ENCODE measurements at places on chromosomes 5 and 9.

DNA sequence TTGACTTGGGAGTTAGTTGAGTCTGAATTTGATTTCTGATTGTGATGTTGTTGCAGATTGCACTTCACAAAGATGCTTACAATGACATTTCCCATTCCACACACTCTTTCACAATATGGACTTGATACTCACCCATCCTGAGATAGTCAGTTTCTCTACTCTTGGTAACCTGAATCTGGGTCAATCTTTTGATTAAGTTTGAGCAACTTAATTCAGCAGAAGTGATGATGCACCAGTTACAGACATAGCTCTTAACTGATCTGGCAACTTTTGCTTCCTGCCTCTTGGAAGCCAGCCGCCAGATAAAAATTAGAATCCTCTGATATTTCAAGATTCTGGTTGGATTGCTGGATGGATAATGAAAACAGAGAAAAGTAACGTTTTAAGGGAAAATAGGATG lies 79.7 kb upstream of the OSMR start:
- no peak for DNase-seq

DNA sequence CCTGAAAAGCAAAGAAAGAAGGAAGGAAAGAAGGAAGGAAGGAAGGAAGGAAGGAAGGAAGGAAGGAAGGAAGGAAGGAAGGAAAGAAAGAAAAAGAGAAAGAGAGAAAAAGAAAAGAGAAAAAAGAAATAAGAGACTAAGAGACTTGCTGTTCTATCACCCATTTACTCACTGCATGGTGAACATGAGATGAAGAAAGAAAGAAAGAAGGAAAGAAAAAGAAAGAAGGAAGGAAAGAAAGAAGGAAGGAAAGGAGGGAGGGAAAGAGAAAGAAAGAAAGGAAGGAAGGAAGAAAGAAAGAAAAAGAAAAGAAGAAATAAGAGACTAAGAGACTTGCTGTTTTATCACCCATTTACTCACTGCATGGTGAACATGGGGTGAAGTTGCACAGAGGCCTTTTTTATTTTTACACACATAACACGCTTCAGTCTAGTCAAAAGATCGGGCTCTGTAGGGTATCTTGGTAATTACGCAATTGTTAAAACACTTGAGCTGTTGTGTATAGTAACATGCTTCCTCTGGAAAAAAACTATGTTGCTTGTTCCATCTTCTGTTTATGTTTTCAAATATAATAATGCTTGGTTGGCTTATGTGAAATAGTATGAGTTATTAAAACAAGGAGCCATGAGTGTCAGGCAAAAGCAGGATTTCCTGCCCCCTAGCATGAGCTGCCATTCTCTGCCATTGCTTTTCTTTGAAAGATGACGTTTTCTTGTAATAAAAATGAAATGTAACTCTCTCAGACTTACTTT lies 119.3 kb upstream of the ZNF608 start:
- no peak for DNase-seq

- DNase-seq: no peak
Measured at GRCh38 chr5:111676466-111676865, 80.5 kb downstream of the NREP start.

- no peak for DNase-seq
Measured at GRCh38 chr9:98218562-98219363, 26.3 kb upstream of the CORO2A start.

- peak; percentile 59 for DNase-seq
Measured at GRCh38 chr5:61280205-61280604, 51.9 kb upstream of the ZSWIM6 start.

- DNase-seq: no peak
Measured at GRCh38 chr5:171137768-171138525, 171.1 kb upstream of the TLX3 start.

DNA sequence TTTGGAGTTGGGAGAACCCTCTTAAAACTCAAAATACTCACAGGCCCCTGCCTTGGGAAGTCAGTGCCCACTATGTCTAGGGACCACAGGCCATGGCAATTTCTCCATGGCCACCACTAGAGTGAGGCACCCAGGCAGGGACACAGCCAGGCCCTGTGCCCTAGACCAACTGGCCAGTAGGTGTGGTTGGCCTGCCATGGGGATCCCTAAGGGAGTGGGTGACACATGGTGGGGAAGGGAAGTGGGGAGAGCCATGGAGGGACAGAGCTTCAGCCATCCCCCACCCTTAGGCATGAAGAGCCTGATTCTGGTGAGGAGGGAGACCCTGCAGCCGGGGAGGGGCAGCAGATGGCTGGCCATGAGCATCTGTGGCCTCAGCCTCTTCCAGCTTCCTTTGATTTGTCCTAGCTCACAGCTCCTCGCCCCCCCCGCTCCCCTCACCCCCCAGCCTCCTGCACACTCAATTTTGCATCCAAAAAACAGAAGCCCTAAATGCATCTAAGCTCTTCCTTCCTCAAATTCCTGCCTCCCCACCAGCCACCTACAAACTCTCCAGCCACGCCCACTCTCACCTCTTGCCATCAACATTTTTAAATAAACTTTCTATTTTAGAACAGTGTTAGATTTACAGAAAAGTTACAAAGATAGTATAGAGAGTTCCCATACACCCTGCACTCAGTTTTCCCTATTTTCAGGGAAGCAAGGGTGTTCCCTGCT lies 1.6 kb upstream of the DBN1 start:
- no peak for DNase-seq

DNA sequence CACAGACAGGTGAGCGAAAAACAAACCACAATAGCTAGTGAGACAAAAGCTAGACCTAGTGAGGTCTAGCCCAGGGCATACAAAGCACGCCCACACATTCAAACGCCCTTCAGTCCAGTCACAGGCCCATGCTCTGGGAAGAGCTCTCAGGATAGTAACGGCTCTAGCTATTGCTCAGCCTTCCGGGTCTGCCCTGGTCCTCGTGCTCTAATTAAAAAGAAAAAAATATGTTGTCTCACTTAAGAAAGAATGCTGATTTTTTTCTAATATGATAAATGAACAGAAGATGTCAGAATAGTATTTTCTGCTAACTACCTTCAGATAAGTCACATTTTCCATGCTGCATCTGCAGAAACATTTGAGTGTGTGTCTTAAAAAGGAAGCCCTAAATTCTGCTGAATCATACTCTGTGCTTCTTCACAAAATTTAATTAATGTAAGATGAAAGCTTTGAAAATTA lies 94.5 kb downstream of the PLPP1 start:
- no peak for DNase-seq

DNA sequence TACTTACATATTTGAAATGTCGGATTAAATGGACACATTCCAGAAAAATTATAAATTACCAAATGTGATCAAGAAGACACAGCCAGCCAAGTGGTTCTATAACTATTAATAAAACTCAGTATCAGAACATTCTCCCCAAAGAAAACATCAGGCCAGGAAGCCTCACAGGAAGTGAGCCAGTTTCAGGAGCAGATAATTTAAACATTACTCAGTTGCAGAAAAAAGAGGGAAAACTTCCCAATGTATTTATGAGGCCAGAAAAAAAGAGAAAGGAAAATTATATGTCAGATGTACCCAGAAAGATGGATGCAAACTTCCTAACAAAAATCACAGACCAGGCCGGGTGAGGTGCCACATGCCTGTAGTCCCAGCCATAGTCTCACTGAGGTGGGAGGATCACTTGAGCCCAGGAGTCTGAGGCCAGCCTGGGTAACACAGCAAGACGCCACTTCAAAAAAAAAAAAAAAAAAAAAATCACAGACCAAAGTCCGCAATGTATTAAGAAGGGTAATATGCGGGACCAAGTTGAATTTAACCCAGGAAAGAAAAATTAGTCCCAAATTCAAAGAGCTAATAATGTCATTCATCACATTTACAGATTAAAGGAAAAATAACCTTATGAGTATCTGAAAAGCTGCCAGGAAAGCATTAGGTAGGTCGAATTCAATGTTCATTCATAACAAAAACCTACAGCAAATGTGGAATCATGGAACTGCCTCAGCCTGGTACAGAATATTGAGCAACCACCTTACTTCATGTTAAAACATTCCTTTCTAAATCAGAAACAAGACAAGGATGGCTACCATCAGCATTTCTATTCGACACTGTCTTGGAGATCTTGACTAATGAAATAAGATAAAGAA lies 37.2 kb upstream of the NRARP start:
- DNase-seq: no peak

GRCh38 chr5:150059623-150060022 lies 26.7 kb downstream of the CSF1R start:
- no peak for DNase-seq

DNA sequence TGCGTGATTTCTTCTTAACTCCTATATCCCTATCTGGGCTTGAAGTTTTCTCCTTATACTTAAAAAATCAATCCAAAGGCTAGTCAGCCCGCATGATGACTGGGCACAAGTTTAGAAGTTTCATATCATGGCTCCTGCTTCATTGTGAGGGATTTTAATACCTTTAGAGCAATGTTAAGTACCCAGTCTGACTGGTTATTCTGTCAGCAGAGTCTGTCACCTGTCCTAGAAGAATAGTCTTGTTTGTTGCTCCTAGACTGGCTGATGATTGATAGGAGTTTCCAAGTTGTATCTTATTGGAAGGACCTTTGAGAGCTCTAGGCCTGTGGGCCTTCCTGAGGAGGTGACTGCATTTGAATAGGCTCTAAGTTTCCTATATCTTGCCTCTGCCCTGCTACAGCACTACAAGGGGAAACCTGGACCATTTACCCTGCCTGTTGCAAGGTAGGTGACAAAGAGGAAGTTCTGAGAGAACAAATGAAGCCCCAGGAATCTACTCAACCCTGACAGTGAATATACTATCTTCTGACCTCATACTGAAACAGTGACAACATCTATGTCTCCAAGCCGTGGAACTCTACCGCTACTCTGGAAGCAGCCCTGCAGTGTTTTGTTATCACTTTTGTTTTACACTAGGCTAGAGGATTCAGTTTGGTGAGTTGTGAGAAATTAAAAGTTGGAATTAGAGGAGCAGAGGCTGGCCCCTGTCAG lies 66.5 kb downstream of the F2RL2 start:
- no peak for DNase-seq

DNA sequence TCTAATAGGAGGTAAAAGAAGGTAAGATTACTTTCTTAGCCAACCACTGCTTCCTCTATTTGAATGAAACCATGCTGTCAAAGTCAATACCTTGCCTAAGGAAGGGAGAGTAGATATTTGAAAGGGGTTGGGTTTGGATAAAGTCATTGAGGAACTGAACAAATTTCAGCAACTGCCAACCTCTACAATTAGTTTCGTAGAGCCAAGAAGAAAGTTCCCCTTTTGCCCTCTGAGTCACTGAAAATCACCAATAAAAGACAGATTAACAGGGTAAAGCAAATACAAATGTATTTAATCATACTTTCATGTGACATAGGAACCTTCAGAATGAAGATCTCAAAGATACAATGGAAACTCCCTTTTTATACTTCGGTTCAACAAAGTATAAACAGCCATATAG lies 615.7 kb downstream of the GABRG2 start:
- no peak for DNase-seq

DNA sequence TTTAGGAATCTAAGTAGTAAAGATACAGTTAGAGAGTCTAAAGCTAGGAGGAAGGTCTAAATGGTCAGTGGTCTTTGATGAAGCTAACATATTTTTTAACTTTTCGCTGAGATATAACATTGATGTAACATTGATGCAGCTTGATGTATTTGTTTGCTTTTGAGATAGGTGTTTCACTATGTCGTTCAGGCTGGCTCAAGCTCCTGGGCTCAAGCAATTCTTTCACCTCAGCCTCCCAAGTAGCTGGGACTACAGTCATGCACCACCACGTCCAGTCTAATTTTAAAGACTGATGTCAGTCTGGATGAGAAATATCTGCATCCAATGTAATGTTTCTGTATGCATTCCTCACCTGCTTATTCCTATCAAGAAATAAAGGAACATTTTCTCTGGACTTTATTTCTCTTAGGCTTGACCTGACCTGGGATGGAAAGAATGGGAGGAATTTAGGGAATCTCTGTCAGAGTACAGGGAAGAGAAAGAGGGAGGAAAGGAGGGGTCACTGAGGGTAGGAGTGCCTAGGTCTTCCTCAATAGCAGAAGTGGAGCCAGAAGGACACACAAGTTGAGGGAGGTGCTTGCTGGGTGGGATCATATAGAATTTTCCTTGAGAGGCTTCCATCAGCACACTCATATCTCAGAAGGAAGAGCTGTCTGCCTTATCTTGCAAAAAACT lies 101.5 kb upstream of the GPBP1 start:
- DNase-seq: no peak

GRCh38 chr5:141992349-141992963 lies 20.4 kb downstream of the GNPDA1 start:
- peak; percentile 69 for DNase-seq

DNA sequence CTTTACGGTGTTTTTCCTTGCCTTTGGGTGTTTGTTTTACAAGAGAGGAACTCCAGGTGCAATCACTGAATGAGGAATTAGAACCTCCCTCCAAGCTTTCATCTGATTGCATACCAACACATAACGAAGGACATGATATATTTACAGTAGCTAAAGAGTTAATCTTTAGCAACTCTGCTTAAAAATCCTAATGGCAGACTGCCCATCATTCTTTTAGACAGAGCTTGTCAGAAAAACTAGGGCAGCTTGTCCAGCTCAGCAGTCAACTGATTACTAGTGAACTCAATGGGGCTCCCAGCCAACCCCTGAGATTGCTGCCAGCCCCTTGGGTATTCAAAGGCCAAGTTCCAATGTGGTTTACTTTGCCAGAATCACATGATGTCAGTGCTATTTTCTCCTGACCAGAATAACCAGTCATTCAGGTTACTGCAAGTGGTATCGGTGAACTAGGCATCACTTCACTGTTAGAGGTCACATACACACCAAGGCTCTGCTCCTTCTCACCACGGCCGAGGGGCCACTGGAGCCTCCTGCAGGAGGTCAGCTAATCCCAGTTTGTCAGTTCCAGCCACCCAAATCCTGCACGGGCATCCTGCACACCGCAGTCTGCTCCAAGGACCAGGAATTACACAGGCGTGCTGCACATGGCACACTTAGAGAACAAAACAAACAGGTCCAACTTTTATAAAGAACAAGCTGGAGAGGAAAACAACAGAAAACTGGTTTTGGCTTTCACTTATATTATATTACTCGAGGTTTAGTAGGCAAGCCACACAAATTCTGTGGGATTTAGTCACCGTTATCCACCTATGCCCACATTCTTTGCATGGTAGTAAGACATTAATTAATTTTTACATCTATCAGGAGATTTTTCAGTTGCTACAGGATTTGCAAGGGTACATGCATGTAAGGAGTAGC lies 62.5 kb downstream of the NFIB start:
- peak; percentile 65 for DNase-seq

- no peak for DNase-seq
Measured at GRCh38 chr5:159956074-159956473, 39.8 kb downstream of the ADRA1B start.

DNA sequence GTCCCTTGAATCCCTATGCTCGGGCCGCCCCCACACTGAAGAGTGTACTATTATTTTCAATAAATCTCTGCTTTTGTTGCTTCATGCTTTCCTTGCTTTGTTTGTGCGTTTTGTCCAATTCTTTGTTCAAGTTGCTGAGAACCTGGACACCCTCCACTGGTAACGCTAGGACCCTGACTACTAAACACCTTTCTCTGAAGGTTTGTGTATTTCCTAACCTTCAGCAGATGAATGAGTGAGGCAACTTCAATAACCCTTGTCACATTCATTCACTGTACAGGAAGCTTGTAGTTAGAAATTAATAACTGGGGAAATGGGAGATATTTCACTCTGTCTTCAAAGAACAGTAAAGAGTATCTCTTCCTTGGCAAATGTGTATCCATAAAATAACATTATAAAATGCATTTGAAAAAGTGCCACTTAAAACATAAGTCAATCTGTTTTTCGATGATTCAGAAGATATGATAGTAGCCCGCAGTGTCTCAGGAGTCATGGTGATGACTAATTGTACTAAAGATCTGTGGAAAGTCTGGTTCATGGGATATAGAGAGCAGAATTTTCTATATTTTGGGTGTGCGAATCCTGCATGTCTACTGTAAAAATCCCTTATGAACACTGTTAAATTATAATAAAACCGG lies 43.2 kb upstream of the ANKH start:
- DNase-seq: no peak

Measured in NCI-H1417 (cell line).